BE2C (cell line): ENCODE measurements at places on chromosomes 11 and 22.

GRCh38 chr11:132631989-132632388 lies 900.3 kb downstream of the OPCML start:
- no peak for DNase-seq

DNA sequence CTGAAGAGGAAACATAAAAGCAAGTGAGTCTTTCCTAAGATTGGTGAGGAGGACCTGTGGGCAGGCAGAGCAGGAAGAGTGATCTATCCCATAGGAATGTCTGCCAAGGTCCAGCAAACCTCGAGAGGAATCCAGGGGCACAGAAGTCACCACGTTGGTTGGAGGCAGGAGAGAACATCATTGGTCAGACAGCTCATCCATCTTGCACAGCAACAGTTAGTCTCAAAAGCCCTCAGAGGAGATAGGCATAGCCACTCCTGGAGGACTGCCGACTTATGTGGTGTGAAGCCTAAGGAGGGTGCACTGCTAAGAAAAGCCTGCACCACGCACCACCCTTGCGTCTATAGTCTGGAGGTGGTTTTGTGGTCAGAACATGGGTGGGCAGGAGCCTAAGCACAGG lies 109.1 kb downstream of the RASSF10 start:
- no peak for DNase-seq

DNA sequence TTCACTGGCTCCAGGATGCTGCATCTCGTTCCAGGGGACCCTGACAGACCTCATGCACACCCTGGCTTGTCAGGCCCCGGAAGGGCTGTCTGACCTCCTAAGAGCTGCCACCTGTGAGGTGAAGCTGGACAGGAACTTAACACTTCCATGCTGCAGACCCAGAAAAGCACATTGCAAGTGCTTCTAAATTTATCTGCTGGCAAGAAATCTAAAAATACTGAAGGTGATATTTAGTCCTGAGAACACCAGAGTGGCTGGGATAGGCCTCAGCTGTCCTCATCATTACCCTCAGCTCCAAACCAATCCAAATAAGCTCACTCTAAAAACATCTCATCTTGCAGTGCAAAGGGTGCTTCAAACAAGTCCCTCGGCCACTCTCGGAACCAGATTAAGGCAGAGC lies 46.7 kb downstream of the ABTB2 start:
- no peak for DNase-seq

DNA sequence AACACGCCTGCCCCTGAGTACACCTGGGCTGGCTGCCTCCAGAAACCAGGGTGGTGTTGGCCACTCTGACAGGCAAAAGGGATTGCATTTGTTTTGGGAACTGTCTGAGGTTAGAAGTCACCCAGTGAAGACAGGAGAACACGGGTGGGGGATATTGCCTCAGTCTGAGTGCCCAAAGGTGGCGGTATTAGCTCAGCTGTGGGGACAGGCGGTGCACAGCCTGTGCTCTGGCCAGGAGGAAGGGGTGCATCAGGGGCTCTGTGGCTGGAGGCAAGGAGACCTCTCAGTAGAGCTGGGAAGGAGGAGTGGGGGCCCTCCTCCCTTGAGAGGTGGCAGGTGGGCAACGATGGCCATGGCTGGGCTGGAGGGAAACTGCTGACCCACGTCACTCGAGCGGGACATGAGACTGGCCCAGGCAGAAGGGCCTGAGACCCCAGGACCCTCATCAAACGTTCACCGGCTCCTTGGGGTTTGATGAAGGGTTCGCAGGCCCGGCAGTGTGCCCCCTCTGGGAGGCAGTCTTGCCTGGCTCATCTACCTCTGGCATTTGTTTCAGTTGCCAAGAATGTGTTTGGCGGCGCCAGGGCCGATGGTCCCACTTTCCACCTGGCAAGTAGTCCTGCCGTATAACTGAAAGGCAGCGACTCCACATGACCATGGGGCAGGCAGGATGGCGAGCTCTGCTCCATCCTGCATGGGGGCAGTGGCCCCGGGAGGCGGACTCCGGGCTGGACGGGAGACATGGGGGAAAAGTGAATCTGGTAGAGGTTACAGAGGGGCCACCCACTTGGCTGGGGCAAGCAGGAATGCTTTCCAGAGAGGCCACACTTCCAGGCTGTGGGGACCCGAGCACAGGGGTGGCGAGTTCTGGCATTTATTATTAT lies 52.8 kb upstream of the SMIM38 start:
- DNase-seq: peak; percentile 77

DNA sequence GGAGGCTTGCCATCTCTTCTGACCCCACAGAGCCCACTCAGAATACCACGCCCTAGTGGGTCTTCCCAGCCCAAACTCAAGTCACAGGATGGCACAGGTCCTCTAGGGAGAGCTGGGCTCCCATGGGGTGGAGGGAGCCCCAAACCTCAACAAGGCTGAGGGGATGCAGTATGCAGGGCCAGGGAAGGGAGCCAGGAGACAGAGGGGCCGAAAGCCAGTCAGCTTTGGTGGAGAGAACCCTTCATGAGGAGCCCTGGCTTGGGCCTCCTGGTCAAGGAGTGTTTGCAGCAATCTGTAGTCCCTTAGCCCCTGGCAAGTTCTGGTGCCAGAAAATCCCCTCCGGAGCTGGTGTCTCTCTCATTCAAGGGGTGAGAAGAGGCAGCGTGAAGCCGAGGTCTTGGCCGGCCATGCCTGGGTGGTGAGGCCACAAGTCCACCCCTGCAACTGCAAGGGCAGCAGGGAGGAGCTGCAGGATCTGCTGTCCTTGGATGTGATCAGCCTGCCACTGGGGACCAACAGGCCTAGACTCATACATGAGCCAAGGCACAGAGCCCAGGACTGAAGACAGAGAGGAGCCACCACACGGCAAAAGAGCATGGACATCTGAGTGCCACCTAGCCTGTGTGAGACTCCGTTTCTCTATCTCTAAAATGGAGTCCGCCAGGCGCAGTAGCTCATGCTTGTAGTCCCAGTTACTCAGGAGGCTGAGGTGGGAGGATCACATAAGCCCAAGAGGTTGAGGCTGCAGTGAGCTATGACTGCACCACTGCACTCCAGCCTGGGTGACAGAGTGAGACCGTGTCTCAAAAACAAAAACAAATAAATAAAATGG lies 24.1 kb downstream of the NEAT1 start:
- DNase-seq: no peak

- DNase-seq: no peak
These were observed 473.0 kb upstream of the CCDC90B start for GRCh38 chr11:83759148-83759547.

DNA sequence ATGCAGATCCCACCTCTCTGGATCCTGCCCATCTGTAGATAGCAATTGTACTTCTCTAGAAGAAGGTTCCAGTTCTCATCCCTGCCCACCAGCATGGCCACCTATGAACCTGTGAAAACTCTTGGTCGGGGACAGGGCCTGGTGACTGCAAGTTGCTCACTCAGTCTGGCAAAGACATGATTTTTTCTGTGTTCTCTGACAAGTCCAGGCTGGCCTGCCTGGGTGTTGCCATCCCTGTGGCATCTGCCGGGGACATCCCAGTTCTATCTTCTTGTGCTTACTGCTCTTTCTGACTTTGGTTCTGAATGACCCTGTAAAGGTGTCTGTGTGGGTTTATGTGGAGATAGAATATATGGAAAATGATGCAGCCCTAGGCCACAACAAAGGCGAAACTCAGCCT lies 545.8 kb downstream of the INSC start:
- DNase-seq: no peak

- DNase-seq: no peak
These were observed 74.0 kb upstream of the PHF21B start for GRCh38 chr22:45083659-45084305.

- no peak for DNase-seq
These were observed at the start of gene ISX for GRCh38 chr22:35065796-35066218. TSS of gene ISX (plus strand) at chr22:35066158. CDS start at chr22:35067088, 930 bp downstream.

DNA sequence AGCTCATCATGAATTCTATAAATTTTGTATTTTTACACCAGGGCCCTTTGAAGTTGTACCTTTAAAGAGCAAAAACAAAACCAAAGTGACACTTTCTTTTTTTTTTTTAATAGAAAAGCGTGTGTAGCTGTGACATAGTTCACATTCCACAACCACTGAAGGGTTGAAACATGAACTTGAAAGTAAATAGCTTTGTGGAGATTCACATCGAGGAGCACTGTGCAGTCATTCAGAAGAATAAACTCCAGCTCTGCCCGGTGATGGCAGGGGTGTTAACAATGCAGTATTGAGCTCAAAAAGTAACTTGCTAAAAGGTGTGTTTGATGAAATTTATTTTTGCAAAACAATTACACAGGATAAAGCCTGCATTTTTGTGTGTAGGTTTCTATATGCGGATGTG lies 1166.2 kb downstream of the TBC1D22A start:
- DNase-seq: no peak

GRCh38 chr11:69286374-69287371 lies 7.3 kb upstream of the MYEOV start:
- DNase-seq: no peak

- no peak for DNase-seq
These were observed 104.4 kb downstream of the NAT10 start for GRCh38 chr11:34209809-34210208.

DNA sequence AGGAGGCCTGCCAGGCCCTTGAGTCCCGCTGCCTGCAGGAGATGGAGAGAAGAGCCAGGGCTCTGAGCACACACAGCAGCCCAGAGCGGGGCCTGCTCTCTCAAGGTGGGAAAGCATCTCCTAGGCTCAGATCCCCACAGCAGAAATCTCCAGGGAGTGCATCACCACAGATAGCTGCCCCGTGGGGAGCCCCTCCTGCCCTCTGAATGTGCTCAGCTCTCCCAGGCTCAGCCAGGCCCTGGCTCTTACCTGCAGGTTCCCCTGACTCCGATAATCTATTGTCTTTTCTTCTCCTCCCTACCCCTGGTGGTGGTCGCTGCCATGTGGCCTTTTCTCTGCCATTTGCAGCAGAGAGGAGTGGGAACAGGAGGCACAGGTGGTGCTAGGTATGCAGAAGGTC lies 49.9 kb downstream of the BTG4 start:
- no peak for DNase-seq

DNA sequence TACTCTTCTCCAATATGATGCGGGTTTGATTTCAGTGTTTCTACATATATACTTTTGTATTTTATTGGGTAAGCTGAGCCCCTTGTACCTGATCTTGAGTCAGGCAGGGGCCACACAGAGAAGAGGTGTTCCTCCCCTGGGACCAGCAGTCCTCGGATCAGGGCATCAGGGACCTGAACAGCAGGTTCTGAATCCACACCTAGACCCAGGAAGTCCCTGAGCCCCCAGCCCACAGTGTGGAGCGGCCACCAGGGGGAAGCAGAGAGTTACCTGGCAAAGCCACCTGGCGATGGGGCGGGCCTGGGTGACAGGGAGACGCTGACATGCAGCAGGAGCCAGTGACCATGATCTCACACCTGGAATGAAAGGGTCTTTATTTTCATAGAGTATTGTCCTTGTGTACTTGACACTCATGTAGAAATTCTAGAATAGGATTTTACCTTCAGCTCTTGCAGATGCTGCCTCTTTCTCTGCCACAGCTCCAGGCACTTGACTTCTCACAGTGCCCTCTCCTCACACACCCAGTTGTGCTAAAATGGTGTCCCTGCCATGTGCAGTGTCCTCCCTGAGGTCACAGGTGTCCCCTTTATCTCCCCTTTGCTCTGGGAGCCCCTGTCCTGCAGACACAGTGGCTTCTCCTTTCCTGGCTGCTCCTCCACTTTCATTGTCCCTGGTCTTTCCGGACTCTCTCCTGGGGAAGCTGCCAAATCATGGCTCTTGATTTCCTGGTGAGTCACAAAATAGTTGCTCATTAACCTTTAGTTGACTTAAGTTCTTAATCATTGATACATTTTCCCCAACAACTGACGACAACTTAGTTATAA lies 48.5 kb downstream of the GGTLC2 start:
- DNase-seq: peak; percentile 64

DNA sequence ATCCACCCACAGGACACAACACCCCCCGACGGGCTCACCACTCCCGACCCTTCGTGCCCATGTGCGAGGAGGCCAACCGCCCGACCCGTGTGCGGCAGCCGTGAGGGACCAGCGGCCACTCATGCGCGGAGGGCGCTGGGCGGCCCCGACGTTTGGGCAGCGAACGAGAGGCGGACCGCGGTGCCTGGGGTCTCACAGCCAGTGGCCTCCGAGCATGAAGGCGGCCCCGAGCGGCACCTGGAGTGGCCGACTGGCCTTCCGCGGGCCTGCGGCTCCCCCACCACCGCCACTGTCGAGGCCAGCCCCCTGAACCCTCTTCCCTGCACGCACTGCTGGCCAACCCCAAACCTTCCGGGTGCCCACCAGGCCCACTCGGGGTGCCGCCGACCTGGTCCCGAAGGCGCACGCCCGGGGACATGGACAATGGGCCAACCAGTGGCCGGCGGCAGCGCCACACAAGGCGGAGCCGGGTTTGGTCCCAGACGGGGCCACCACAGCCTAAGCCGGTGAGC lies 4274.9 kb upstream of the OR11H1 start:
- peak; percentile 1 for DNase-seq

GRCh38 chr22:49321477-49322055 lies 506.1 kb downstream of the BRD1 start:
- DNase-seq: no peak

GRCh38 chr11:45900916-45901617 lies 6.0 kb downstream of the FREY1 start:
- no peak for DNase-seq

GRCh38 chr11:80587906-80588305 lies 1147.1 kb upstream of the TENM4 start:
- no peak for DNase-seq

GRCh38 chr11:116104498-116105174 lies 600.4 kb upstream of the CADM1 start:
- no peak for DNase-seq
